ENCODE measurements at places on chromosomes 6 and 20.
A peak's percentile ranks its signal among the peaks of the same experiment; 100 is the strongest.

- no peak for DNase-seq
Measured at GRCh38 chr6:111603040-111603439, 2.6 kb downstream of the TRAF3IP2 start.

- no peak for DNase-seq
Measured at GRCh38 chr6:156347656-156348055, 429.5 kb upstream of the ARID1B start.

DNA sequence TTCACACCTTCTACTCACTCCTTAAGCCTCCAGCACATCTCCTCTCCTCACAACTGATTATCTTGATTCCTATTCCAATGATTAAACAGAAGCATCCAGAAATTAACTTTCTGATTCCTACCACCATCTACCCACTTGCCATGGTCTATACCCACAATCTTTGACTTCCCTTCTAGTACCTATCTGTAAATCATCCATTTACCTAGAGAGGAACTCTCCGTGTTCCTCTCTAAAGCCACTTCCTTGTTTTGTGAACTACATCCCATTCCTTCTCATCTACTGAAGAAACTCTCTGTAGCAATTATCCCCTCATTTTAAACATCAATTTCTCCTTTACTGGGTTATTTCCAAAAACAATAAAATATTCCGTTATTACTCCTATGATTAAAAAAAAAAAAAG lies 167.3 kb downstream of the ARHGAP18 start:
- no peak for DNase-seq

- DNase-seq: peak; percentile 29
Measured at GRCh38 chr20:24653306-24653705, 183.9 kb downstream of the SYNDIG1 start.

DNA sequence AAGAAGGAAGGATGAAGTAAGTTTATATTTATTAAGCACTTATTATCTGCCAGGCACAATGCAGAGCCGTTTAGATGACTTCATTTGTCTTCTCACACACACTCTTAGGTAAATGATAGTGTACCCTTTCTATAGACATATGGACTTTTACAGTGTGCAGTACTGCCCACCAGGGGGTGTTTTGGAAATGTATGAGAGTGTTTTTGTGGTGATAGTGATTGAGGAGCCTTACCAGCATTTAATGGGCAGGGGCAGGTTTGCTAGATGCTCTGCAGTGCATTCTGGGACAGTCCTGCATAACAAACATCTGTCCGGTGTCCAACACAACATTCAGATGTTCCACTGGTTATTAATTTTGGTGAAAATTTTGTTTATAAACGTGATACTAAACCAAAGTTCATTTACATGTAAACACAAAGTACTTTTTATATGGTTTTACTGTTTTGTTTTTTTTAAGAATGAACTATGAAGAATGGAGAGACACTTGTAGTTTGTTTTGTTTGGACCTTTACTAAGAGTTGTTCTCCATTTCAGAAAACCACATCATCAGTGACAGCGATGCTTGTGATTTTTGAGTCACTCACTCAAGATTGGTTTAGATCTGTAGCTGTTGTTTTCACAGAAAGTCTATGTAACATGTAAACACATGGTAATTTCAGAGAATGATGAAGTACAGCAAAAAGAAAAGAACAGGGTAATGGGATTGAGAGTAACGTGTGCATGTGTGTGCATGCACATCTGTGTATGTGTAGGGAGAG lies 19.9 kb downstream of the KCNS1 start:
- no peak for DNase-seq

DNA sequence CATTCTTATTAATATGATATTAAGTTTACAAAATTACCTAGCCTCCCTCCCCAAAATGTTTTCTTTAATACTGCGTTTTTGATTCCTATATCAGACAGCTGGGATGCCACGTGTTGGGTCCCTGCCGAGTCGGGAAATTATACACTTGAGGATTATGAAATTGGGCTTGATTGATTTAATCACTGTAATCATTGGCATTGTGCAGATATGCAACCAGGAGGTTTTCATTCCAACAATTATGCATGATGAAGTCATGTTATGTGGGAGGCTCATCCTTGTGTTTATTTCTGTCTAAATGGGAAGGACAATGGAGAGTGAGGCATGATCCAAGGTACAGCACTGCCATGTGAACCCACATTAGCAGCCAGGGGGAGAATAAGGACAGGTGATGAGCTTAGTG lies 30.6 kb upstream of the RIPOR2 start:
- DNase-seq: no peak

- peak; percentile 74 for DNase-seq
Measured at GRCh38 chr20:51404297-51405060, 138.0 kb downstream of the NFATC2 start.

DNA sequence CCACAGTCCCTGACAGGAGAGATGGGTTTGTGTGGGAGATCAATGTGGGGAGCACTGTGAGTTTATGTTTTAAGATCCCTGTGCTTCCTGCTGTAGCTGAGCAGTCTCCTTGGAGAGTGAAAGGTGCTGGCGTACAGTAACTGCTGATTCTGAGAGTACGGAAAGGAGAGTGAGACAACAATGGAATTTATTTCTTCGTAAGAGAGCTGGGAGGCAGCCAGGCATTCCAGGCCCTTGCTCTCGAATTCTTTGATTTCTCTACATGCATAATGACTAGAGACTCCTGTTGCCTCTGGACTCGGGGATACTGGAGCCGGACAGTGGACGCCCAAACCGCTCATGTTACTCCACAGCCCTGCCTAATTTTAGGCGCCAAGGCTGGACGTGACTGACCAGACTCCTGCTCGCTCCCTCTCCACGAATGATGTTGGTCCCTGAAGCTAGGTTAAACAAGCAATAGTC lies 131.0 kb upstream of the PHACTR1 start:
- DNase-seq: no peak
